ENCODE measurements at places on chromosomes 12 and 14.

GRCh38 chr14:88521818-88522217 is 33.0 kb downstream of the PTPN21 start:
- DNase-seq = no peak

DNA sequence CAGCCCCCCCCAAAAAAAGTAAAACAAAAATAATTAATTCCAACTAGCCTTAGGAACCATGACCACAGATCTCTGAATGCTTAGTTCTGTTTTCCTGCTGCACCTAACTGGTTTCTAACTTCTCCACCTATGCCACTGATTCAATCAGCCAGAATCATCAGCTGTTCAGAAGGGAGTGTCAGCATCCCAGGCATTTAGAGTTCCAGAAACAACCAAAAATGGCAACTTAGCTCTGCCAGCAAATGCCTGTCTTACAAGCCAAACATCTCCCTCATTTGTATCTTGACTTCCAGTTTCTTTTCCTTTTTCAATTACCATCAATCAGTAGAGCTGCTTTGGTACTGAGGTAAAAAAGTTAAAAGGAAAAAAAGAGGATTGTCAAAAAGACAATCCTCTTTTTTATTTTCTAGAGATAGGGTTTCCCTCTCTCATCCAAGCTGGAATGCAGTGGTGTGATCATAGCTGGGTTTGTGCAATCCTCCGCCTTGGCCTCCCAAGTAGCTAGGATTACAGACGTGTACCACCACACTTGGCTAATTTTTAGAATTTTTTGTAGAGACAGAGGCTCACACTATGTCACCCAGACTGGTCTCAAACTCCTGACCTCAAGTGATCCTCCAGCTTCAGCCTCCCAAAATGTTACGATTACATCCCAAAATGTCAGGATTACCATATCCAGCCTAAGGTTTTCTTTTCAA is 45.2 kb upstream of the ISM2 start:
- no peak for DNase-seq

DNA sequence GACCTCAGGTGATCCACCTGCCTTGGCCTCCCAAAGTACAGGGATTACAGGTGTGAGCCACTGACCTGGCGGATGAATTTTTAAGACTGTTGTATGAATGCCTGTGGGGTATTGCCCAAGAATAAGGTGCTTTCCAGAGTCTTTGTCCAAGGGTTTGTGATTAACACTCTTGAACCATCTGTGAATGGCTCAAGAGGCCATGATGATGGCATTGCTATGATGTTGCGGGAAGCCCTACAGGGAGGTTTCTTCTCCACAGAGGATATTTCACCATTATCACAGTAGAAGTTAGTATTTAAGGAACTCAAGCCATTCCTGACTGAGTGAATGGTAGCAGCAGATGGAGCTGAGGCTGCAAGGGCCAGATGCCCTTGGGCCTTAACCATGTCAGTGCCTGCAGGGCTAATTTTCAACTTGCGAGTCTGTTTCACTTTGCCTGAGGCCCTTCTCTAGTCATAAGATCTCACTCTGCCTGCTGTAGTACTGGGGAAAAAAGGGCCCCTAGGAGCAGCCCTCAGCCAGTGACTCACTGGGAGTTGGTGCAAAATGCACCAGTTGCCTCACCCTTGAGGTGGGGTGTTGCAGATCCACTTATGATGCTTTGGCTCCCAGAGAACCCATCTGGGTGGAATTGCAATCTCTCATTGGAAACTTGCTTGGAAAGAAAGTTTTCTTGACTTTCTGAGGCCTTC is 108.6 kb upstream of the FLRT2 start:
- DNase-seq = no peak

GRCh38 chr14:69505338-69506240 is 21.1 kb downstream of the PLEKHD1 start:
- no peak for DNase-seq

DNA sequence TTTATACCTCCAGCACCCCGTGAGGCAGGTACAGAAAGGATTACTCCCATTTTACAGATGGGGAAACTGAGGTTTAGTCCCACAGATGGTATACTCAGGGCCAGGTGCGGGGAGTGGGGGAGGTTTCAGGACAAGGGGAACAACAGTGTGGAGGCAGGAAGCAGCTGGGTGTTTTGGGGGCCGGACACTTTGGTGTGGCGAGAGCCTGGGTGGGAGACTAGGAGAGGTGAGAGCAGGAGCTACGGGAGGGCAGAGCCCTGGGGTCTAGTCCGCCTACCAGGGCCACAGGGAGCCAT is 61.7 kb downstream of the DIO3 start:
- no peak for DNase-seq

GRCh38 chr14:95497561-95498011 is 18.9 kb downstream of the SYNE3 start:
- peak; percentile 33 for DNase-seq

GRCh38 chr14:65792208-65792905 is 379.8 kb downstream of the FUT8 start:
- DNase-seq = no peak

DNA sequence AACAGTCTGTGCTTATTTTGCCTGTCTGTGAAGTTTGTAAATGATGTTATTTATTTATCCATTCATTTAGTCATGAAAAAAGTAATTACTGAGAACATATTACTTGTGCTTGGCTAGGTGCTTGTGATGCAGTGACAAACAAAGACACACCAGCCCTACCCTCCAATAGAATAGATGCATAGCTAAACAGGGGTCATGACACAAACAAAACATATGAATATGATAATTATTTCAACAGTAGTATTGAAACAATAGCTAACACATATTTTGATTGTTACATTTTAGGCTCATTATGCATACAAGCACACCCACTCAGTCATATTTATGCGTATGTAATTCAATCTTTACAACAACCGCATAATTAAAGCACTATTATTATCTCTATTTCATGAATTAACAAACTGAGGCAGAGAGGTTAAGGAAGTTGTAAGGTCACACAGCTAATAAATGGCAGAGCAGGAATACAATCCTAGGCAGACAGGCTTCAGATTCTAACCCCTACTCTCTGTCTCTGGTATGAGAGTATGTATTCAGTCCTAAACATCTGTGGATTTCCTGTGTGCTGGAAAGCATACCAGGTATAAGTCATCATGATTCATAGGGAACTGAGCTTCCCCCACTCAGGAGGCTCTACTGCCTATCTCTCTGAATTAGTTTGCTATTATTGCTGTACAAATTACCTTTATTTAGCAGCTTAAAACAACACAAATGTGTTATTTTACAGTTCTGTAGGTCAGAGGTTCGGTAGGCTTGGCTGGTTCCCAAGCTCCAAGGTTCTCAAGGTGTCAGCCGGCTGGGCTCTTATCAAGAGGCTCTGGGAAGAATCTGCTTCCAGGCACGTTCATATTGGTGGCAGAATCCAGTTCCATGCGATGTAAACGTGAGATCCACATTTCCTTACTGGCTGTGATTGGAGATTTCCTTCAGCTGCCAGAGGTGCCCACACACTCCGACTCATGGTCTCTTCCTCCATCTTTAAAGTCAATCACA is 509.4 kb downstream of the GALC start:
- DNase-seq = no peak

DNA sequence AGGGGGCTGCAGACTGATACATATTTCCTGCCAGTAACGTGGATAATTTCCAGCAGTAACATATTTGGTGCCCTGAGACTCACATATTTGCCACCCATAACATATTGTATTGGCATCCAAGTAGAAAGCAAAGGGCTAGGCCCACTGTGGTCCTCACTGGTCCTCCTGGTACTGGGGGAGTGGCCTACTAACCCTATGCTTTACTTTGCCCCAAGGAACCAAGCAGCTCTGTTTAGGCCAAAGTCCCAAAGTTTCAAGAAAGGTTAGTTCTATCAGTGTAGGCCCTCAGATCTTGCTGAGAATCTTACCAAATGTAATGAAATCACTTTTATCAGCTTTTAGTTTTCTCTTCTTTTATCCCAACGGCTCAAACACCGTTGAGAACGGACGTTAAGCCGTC is 35.4 kb upstream of the NAP1L1 start:
- no peak for DNase-seq

GRCh38 chr14:64636208-64636979 is 67.8 kb upstream of the PLEKHG3 start:
- peak; percentile 20 for DNase-seq

DNA sequence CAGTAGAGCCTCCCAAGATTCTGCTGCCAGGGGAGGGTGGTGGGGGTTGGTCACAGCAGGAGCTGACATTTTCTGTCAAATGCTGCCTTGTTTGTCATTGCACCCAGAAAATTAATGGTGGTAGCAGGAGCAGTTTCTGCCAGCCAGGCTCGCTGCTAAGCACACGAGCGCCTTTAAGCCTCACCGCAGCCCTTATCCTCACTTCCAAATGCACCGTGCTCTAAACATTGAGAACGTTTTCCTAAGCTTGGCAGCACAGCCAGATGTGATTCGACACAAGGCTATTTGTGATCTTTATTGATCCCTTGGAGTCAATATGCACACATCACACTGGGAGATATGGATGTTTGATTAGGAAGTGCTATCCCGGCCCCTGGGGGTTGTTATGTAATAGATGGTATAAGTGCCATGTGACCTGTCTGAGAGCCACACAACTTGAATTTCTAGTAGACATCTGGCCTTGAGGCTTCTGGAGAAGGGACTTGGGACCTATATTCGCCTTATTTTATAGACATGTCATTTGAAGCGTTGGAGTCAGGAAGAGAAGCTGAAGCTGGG is 31.6 kb upstream of the BEGAIN start:
- no peak for DNase-seq

DNA sequence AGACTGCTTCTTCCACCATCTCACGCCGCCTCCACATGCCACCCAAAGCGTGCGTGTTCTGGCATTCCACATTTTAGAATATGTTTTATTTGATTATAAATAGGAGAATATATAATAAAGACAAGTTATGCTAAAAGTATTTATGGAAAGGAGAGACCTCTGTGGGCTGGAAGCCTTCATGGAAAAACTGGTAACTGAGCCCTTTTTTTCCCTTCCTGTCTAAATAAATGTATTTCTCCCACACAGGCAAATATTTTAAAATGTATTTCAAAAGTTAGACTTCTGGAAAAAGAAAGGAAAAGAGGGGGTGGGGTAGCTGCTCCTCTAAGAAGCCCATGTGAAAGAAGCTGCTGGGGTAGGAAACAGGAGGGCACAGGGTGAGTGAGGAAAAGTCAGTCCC is 16.1 kb upstream of the NR4A1 start:
- DNase-seq = no peak
